GM23338 (cell line): ENCODE measurements at places on chromosomes 3 and 15. TPM values are rescaled to one million over a fixed set of nuclear protein-coding genes. Genes with fewer than 3 reads are reported as not detected.

GRCh38 chr3:132879656-132880055, 157.4 kb upstream of the NPHP3 start:
- peak; percentile 39 for DNase-seq

The PRTG gene
- 0.63 and 0.70 TPM in 2 replicates for polyA plus RNA-seq

DNA sequence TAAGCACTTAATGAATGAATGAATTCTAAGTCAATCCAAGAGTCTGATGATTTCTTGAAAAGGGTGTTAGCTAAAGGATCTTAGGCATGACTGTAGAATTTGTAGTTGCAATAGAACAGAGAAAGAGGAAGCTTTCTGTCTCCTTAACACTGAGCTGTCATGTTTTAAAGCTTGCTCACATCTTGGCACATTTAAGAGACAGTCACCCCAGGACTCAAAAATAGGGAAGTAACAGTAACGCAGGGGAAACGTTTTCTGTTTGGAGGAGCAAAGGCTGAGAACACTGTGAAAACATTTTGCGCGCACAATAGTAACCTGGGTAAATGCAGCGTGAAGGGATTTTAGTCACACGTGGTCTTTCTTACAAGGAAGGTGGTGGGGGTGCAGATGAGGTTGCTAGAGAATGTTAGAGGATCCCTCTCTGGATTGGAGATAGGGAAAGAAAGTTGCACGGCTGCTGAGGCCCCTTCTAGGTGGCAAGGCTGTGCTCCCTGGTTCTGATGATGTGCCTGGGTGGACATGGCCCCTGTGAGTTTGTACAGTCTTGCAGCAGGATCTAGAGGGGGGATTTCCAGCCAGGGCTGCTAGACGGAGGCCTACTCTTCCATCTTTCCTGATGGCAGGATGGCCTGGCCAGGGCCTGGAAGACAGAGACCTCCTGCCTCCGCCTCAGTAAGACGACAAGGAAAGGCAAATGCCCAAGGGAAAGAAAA, 12.0 kb downstream of the STARD5 start:
- no peak for DNase-seq

The UBE2Q2 gene
- polyA plus RNA-seq, result 14.9 and 23.7 TPM in 2 replicates

- DNase-seq, result no peak
These were observed 124.8 kb downstream of the DMXL2 start for GRCh38 chr15:51497806-51498205.

DNA sequence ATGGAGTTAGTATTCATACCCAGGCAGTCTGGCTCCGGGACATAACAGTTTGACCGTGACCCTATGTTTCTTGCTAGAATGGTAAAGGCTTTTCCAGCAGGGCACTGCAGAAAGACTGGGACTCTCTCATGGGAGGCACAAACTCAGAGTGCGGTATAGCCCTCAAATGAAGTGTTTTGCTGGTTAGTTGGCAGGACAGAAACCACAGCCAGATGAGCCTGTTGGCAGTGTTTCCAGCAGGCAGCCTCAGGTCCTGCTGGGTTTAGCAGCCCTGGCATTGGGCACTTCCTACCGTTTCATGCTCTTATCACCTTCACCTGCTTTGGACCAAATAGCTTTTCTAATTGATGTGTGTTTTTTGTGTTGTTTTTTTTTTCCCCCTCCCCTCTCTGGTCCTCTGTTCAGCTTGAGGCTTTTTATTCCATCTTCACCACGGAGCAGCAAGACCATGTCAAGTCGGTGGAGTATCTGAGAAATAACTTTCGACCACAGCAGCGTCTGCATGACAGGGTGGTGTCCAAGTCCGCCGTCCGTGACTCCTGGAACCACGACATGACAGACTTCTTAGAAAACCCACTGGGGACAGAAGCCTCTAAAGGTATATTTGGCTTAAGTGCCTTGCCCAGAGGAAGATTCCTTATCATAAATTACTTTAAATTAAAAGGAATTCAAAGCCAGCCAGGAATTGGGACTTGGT, 205.6 kb downstream of the FEZF2 start:
- DNase-seq, result no peak
